CD4-positive, alpha-beta T cell treated with Interleukin-1 beta for 1 hour (primary cell): ENCODE measurements at places on chromosomes 12 and 14.

GRCh38 chr14:55624913-55625312 lies 44.9 kb downstream of the KTN1 start:
- DNase-seq, result no peak

GRCh38 chr12:119721306-119721705 lies 53.4 kb downstream of the PRKAB1 start:
- DNase-seq, result no peak

GRCh38 chr12:55684761-55685370 lies 22.8 kb downstream of the ITGA7 start:
- DNase-seq, result no peak

DNA sequence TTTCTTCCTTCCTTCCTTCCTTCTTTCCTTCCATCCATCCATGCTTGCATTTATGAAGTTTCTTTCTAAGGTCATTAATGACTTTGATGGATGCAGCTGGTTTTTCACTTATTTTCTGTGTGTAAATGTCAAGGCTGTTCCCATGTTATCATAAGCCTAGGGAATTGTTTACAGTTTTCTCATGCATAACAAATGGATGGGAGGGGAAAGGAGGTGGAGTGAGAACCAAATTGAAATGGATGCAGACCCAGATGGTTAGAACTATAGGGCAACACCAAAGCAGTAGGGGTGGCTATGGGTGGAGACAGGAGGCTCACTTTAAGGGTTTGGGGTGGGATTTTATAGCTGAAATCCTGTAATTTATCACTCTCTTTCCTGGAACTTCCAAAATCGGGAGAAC lies 146.2 kb downstream of the TPH2 start:
- DNase-seq, result no peak

DNA sequence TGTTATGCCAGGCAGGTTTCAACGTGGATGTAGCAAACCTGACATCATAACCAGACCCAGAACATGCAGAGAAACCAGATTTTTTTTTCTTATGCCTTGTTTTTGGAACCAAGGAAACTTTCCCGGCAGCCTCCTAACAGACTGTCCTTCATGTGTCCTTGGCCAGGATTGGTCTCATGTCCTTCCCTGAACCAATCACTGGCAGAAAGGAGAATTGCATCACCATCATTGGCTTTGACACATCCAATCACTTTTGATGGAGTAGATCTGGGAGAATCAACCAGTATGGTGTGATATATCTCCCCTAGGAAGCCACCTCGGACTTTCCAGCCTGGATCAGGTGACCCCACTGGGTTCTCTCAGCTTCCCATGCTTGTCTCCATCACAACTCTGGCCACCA lies 25.6 kb upstream of the WSCD2 start:
- DNase-seq, result no peak

DNA sequence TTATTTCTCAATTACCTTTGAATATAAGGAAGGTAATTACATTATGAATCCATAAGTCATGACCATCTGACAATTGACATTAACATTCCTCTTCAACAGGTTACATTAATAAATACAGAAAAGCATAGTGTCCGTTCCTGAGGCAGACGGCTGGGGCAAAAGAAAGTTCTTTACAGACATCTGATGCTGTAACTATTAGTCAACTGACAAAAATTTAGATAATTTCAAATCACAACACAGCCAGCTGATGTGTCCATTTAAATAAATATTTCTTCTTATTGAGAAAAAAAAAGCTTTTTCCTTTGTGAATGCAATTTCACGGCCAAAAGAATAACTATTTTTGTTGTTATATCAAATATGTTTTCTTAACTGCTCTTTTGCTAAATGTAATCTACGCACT lies 9.2 kb upstream of the PYROXD1 start:
- no peak for DNase-seq

DNA sequence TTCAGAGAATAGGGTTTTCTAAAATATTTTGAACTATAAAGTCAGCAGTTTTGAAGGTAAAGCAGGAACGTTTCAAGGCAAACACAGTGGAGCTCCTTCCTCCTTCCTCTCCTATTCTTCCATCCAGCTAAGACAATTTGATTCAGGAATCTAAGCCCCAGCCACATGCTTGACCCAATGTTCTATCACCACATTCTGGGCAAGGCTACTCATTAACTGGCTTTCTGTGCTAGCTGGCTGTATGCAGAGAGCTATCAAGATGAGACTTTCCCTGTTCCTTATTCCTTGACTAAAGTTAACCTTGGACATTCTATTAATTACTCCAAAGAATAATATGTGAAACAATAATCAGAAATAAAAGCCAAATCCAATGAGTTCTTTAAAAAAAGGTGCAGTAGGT lies 266.9 kb downstream of the NOVA1 start:
- no peak for DNase-seq

DNA sequence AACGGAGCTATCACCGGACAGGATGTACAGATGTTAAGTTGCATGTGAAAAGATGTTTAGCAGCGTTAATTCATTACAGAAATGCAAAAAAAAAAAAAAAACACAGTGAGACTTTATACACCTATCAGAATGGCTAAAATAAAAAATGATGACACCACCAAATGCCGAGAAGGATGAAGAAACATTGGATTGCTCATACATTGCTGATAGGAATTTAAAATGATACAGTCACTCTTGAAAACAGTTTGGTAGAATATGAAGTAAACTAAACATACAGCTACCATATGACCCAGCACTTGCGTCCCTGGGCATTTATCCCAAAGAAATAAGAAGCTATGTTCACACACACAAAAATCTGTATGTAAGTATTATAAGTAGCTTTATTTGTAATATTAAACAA lies 574.1 kb downstream of the SLC16A7 start:
- no peak for DNase-seq

- no peak for DNase-seq
These were observed 108.6 kb upstream of the TTC7B start for GRCh38 chr14:90924621-90925340.

DNA sequence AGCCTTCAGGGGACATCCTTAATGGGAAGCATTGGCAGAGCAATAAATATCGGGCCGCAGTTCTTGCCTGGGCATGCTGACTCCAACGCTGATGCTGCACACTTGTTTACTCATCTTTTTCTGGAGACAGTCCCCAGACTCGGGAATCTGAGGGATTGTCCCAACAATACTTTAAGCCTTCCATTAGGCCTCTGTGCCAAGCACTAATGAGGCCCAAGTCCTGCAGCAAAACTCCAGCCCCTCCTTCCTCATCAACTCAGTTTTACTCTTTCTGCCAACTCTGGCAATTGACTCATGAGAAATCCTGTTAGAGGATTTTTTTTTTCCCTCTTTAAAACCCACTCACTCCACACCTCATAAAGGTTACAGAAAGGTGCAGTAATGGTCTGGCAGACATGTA lies 233.4 kb upstream of the PELI2 start:
- no peak for DNase-seq

DNA sequence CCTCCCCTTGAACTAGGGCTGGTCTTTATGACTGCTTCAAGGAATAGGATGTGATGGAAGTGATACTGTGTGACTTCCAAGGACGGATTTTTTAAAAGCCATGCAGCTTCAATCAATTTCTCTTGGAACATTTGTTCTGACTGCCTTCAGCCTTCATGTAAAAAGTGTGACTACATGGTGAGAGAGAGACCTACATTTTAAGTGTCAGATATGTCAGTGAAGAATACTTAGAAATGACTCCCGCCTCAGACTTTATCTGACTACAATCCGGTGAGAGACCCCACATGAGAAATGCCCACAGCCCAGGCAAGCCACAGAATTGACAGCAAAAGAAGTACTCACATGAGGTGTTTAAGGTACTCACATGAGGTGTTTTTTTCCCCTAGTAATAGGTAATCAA lies 295.3 kb downstream of the KCNC2 start:
- no peak for DNase-seq

- no peak for DNase-seq
These were observed 116.4 kb downstream of the EML1 start for GRCh38 chr14:99909513-99910064.

DNA sequence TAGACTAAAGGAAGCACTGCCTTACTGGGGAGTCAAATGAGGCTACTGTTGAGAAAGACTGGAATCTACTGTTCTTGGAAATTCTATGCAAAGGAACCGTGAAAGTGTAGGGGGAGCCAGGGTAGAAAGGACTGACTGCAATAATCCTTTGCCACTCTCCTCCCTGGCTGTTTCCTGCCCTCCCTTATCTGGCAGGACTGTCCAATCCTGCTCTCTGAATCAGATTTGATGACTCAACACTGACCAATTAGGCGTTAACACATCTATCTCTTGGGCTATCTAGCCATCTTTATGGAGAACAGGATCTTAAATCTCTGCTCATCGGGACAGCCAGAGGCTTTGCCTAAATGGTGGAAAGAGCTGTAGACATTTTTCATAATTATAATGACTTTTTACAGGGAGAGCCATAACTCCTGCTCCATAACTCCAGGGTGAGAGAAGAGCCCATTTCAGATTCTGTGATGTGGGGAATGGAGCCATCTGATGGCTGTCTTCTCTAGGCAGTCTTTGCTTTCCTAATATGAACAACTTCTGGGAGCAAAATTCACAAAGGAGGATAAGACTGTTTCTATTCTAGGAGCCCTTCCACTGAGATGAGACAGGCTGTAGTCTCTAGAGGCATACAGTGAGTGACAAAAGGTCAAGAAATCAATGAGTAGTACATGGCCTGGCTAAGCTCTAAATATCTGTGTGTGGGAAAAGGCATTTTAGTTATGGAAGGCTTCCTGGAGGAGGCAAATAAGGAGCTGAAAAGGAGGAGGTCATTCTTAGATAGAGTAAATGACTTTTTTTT lies 68.9 kb upstream of the CISTR start:
- DNase-seq, result no peak

DNA sequence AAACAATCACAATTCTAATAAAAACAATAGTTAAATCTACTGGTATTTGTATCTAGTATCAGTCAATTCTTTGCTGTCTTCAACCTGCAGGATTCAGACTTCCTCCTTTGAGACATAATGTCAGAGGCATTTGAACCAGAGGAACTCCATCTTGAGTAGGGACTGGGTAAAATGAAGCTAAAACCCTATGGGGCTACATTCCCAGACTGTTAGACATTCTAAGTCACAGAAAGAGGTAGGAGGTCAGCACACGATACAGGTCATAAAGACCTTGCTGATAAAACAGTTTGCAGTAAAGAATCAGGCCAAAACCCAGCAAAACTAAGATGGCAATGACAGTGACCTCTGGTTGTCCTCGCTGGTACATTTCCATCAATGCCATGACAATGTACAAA lies 48.2 kb upstream of the MAP3K9 start:
- DNase-seq, result no peak

GRCh38 chr12:46743456-46743855 lies 82.3 kb downstream of the SLC38A4 start:
- no peak for DNase-seq

DNA sequence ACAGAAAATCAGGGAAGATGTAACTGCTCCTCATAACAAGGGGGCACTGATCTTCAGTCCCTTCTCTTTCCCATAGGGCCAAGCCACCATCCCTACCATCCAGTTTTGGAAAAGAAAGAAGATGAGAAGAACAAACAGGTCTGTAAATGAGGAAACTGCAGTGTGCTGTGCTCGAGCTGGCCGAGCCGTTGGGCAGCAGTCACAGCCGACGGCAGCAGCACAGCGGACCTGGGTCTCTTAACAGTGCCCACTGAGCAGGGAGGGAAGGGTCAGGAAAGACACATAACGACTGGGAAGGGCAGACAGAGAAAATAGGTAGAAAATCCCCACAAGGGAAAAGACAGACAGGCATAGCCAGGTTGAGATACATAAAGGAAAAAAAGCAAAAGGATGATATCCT lies 38.2 kb downstream of the BDKRB1 start:
- no peak for DNase-seq

DNA sequence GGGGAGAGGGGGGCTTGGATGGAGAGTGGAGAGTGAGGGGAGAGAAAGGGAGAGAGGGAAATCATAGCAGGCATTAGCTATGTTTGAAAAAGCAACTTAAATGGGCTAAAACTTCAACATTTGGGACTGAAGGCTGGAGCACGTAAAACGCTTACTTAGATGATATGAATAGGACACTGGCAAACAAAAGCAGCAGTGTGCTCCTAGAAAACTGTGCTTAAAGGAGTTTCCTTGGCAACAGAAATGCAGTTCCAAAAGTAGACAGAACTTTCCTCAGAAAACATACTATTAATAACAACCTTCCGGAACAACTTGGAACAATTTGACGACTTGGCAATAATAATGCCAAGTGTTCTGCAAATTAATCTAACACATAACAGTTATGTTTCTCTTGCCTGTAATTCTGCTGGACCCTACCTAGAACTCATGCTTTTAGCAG lies 235.5 kb upstream of the NPAS3 start:
- DNase-seq, result no peak

- no peak for DNase-seq
These were observed 250.2 kb downstream of the TRHDE start for GRCh38 chr12:72522411-72522810.

GRCh38 chr14:25132732-25133422 lies 82.9 kb upstream of the STXBP6 start:
- DNase-seq, result peak; percentile 40

DNA sequence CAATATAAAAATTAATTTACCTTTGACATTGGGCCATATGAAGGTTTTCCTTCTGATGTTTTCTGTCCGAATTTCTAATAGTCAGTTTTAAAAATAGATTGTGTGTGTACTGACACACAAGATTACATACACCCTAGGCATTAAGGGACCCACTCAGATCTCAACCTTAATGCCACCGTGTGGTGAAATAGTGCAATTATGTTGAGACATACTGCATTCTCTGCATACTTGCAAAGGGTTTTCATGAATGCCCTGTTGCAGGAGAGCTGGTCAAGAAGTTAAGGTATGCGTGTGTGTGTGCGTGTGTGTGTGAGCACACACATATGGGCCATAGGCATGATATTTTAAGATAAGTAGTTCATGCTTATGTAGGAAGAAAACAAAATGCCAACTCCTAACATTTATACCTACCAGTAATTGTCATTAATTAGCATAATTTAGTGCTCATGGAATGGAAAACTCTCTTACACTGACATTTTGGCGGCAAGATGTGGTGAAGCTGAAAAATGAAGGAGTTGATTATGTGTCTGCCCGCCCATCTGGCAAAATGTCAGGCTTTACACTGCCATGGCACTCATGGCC lies 58.8 kb downstream of the PIK3C2G start:
- DNase-seq, result no peak

- no peak for DNase-seq
These were observed 13.2 kb upstream of the SERPINA3 start for GRCh38 chr14:94598816-94599655.

GRCh38 chr12:72296389-72296788 lies 24.2 kb downstream of the TRHDE start:
- DNase-seq, result no peak

DNA sequence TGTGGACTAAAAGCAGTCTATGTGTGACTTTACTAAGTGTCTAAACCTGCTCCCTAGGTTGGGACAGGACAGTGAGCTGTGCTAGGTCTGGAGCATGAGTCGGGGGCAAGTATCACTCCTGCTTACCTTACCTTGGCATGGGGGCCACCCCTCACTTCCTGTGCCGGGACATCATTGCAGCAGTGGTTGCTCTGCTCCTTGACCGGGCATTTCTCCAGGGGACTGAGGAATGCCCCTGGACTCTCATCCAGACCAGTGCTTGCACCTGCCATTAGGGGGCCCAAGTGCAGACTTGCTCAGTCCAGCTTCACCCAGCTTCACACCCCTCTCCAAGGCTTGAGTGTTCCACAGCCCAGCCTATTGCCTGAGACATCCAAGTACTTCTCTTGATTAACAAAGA lies 84.7 kb upstream of the NELL2 start:
- DNase-seq, result no peak
